ENCODE measurements at places on chromosomes 12 and 14. TPM values are rescaled to one million over a fixed set of nuclear protein-coding genes. Genes with fewer than 3 reads are reported as not detected.

The FBLN5 gene
- 15.9 TPM for total RNA-seq

The PPP2R5C gene
- 67.7 TPM for total RNA-seq

The OAS1 gene
- 1.9 TPM for total RNA-seq

The NYNRIN gene
- total RNA-seq, result 17.5 TPM

The CLEC2A gene
- total RNA-seq, result not detected

The PLEKHH1 gene
- total RNA-seq, result 0.34 TPM

The AQP6 gene
- total RNA-seq, result not detected

The SRRM4 gene
- total RNA-seq, result not detected

The CD163L1 gene
- under 0.01 TPM for total RNA-seq

The ALKBH2 gene
- total RNA-seq, result 19.5 TPM

The CLEC9A gene
- not detected for total RNA-seq

The FAM186B gene
- total RNA-seq, result 0.63 TPM

The DPPA3 gene
- total RNA-seq, result not detected

The ISCU gene
- total RNA-seq, result 179 TPM

The ART4 gene
- total RNA-seq, result not detected

The CCDC38 gene
- total RNA-seq, result not detected

The KLRK1 gene
- not detected for total RNA-seq

The ANKS1B gene
- 0.52 TPM for total RNA-seq

The PRICKLE1 gene
- total RNA-seq, result 2.1 TPM

The SPRYD3 gene
- 18.3 TPM for total RNA-seq

The FGF23 gene
- not detected for total RNA-seq

The FAM234B gene
- 5.0 TPM for total RNA-seq

The HSPB8 gene
- total RNA-seq, result 9.8 TPM

The GPRC5D gene
- total RNA-seq, result not detected

The HCAR2 gene
- total RNA-seq, result not detected

The SPTB gene
- not detected for total RNA-seq

The SOX5 gene
- 7.7 TPM for total RNA-seq

The AICDA gene
- not detected for total RNA-seq

The ADAM20 gene
- 0.94 TPM for total RNA-seq

The MIPOL1 gene
- 10.2 TPM for total RNA-seq

The NPFF gene
- total RNA-seq, result not detected

The VWF gene
- total RNA-seq, result 0.69 TPM

The KIF5A gene
- total RNA-seq, result 0.60 TPM

The MDP1 gene
- total RNA-seq, result 15.3 TPM

The ERC1 gene
- 30.4 TPM for total RNA-seq

The PLD4 gene
- total RNA-seq, result 0.09 TPM

The CLEC2B gene
- total RNA-seq, result 20.8 TPM

The LYZ gene
- not detected for total RNA-seq

The HOXC12 gene
- total RNA-seq, result not detected

The CLEC1A gene
- not detected for total RNA-seq
